ENCODE measurements at places on chromosomes 1 and 21. TPM values are rescaled to one million over a fixed set of nuclear protein-coding genes. Genes with fewer than 3 reads are reported as not detected.

- no peak for DNase-seq
Measured at GRCh38 chr1:179923029-179923428, 31.6 kb upstream of the CEP350 start.

- no peak for DNase-seq
Measured at GRCh38 chr1:218345673-218346390, 696 bp downstream of the TGFB2 start.

DNA sequence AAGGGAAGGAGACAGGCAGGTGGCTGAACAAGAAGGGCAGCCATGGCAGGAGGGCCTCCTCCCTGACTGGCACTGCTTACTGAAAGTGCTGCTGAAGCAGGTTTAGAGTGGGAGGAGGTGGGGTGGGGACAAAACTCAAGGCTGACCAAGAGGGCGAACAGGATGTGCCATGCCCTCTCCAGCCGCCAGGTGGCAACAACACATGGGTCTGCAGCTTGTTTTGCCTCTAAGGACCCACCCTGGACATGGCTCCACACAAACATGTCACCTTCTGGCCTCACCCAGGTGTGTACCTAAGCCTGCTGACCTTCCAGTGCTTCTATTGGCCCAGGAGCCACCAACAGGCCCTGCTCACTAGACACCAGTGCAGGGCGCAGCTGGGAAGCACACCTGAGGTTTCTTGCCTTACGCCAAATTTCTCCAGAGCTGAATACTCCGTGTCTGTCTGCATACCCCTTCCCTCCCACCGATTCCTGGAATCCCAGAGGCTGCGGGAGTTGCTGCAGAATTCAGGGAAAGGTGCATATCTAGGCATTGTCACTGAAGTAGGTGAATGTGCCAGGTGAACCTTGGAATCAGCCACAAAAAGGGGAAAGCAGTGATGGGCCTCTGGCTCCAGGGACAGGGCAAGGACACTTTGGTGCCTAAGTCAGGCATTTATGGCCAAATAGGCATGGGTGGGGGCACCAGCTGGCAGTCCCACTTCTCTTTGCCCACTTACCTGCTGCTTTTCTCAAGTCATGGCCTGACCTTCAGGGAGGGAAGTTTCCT, 5.3 kb downstream of the PSRC1 start:
- peak; percentile 83 for DNase-seq

DNA sequence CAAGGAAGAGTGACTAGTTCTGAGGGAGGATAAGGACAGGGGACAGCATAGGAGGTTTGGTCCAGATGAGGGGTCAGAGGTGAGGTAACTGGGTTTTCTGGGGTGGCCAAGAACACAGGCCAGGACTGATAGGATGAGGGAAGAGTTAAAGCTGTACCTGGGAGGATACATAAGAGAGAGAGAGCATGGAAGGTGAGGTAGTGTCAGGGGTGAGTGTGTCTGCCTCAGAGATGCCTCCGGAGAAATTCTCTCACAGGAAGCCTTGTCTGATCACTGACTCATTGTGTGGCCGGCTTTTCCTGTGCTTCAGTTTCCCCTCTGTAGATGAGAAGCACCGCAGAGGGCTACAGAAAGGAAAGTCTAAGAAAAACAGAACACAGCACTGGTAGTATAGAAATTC, 40.2 kb downstream of the FASLG start:
- peak; percentile 90 for DNase-seq

- no peak for DNase-seq
Measured at GRCh38 chr1:85047472-85048295, 616 bp downstream of the MCOLN3 start.

GRCh38 chr1:168520052-168520751, 23.6 kb downstream of the XCL2 start:
- DNase-seq: peak; percentile 88

- DNase-seq: no peak
Measured at GRCh38 chr1:80675454-80675853, 1125.3 kb upstream of the ADGRL2 start.

DNA sequence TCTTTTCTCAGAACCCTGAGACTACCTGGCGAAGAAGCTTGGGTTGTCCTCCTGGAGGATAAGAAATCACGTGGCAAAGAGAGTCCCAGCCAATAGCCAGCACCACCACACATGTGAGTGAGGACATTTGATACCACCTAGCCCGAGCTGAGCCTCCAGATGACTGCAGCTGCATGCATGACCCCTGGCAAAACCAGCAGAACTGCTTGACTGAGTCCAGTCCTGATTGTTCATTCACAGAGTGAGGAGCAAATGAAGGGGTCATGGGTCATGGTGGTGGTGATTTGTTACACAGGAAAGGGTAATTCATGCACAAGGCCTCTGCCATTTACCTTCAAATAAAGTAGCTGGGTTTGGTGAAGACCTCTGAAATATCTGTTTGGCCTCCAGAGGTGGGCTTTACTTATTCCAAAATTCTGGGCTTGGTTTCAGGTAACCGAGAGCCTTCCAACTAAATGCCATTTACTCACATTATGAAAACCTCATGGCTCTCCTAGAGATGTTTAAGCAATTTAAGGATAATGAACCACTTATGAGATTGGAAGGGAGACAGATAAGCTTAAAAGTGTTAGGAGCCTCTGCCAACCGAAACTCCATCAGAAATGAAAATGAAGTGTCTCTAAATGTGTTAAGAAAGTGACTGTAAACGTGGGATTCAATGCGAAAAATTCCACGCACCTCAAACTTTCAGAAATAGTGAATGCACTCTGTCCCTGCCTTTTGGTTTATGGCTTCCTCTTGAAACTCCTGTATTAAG, 163.3 kb downstream of the SLC35F3 start:
- no peak for DNase-seq

DNA sequence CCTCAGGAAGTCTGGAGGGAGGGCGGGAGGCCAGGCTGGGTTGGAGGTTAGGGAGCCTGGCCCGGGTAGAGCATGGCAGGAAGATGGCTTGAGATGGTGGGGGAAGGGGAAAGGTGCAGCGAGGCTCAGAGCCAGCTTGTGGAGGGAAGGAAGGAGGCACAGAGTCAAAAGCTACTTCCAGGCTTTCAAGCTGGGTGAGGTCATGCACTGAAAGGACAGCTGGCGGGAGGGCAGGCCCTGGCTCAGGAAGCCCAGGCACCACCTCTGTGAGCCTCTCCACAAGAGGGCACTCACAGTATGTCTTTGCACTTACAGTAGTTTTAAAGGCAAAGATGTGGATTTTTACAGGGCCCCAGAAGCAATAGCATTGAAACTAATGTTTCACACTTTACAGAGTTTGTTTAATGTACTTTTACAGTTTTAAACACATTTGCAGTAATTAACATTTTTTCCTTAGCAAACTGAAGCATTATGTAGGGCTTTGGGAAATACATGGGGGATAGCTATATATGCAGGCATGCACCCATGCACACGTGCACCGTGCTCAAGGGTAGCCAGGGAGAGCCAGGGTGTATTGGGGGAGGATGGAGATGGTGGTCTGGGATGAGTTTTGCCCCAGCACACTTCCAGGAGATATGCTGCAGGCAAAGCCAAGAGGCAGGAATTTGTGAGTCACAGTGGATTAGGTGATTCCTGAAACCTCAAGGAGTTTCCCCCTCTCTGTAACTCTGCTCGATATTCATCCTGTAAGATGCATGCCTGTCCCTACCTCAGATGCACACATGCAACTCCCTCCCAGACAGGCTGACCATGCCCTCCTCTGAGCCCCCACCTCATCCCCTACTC, 6.1 kb upstream of the ADAM15 start:
- peak; percentile 81 for DNase-seq

- DNase-seq: peak; percentile 19
Measured at GRCh38 chr1:29504196-29504595, 267.9 kb downstream of the PTPRU start.

DNA sequence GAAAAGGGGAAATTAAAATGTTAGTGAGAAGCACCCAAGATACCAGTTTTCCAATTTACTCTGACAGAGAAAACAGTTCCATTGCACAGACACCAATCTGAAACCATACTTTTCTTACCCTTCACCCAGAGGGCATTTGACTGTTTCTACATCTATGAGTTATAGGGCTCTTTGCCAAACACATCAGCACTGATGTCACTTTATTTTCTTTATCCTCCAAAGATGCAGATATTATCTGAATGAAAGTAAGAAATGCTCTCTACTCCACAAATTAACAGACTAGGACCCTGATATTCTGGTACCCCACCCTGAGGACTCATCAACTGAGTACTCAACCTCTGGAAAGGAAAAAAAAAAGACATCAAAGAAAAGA, 24.2 kb upstream of the PEX19 start:
- no peak for DNase-seq

DNA sequence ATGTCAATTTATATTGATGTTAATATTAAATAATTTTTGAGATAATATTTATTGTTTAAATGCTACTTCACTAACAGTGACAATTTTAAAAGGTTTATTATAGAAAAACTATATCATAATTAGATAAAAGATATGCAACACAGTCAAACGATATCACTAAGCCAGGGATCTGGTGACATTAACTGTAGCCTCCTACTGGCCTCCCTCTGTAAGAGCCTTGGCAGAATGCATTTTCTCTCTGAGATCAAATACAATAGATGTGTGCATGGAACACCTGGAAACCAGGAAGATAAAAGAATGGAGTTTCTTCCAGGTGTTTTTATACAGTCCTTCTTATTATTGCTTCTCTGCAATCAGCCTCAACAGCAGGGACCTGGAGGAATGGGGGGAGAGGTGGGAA, 1762.1 kb downstream of the BRINP3 start:
- DNase-seq: no peak

- DNase-seq: no peak
Measured at GRCh38 chr21:24127651-24128050, 1479.6 kb downstream of the MRPL39 start.

DNA sequence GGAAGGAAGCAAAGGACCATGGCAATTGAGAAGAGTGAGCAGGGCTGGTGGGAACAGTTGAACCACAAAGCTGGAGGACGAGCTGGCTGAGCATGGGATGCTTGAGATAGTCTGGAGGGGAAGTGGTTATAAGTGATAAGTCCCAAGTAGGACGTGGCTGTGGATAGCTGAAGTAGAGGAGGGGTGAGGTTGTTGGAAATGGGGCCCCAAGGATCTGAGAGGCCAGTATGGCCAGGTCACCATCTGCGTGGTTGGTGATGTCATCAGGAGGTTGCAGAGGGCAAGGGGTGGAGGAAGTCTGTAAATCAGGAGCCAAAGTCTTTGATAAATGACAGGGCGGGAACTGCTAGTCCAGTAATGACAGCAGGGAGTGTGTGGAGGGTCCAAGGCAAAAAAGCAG, 11.0 kb upstream of the REN start:
- no peak for DNase-seq

DNA sequence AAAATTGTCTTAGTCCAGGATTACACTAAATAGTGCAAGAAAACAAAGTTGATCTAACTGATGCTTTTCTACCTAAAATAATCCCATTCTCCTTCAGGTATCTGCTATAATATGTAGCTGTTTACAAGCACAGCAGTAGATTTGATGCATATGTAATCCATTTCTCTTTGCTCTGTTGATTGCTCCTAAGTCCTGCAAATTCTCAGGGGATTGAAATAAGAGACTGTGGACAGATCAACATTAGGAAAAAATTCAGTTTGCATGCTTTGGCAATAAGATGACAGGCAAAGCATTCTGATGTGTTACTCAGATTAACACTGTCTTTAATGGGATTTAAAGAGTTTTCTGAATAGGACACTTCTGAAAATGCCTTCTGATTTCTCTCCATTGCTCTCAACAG, 34.7 kb downstream of the RNF11 start:
- DNase-seq: no peak

DNA sequence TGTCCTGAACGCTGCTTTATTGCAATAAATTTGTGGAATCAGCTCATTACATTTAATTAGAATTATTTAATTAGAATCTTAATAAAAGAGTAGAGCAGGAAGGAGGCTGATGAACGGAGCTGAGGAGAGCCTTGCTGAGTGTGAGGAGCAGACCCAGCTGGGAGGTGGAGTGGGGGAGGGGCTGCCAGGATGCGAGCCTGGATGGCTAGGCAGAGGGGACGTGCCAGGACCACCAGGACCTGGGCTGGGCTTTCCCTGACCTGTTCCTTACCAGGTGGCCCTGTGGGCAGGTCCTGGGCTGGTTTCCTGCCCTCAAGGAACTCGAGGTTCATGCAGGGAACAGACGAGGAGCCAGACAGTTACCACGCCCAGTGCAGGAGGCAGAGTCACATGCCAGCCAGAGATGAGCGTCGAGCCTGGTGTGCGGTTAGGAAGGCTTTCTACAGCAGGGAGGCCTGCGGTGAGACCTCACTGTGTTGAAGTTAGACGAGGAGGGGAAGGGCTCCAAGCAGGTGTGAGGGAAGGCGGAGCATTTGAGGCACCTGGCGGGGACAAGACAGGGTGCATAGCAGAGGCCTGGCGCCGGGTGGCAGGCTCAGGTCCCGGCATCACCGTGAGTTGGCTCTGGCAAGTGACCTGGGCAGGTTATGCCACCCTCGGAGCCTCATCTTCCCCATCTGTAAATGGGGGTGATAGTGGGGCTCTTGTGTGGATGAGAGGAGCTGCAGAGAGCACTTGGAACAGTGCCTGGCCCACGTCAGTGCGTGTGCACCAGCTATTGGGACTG, 33.9 kb downstream of the LDLRAP1 start:
- DNase-seq: no peak

DNA sequence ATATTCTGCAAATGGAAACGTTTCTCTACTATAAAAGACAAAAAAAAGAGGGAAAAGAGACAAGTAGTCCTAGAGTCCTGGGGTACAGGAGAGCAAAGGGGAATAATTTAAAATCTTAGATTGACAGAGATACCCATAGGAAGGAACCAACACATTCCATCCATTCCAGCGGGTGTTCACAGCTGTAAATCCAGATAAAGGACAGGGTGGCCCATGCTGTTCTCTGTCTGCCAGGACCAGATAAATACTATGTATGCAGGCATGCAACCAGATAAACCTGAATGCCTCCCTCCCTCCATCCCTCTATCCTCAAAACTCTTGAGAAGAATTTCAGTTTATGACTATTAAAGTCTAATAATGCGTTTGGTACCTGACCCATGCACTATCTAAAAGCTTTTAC, 131.8 kb downstream of the PTPN14 start:
- DNase-seq: no peak

DNA sequence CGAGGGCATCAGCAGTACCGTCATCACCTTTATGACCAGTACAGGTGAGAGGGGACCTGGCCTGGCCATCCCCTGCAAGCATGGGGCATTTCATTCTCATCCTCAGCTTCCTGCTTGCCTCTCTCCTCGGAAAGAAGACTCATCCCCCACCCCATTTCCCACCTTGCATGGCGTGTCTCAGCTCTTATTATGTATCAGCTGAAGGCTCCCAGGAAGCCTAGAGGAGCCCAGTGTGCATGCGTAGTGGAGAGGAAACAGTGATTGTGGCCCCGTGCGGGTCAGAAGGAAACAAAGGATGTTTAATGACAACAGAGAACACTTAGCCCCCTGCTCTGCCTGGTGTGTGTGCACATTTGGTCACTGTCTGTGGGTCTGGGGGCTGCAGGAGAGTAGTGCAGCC, 40.3 kb upstream of the CNTN2 start:
- no peak for DNase-seq

CEP170 gene
- 39.3 TPM for total RNA-seq

DEPDC1 gene
- total RNA-seq: 31.0 TPM

ADGRL4 gene
- not detected for total RNA-seq

CDCP2 gene
- not detected for total RNA-seq

WNT2B gene
- 0.12 TPM for total RNA-seq

IVNS1ABP gene
- total RNA-seq: 509 TPM

C1orf94 gene
- total RNA-seq: not detected

DIO1 gene
- total RNA-seq: not detected

TMCC2 gene
- 2.6 TPM for total RNA-seq
